ENCODE measurements at places on chromosomes 4 and X.

DNA sequence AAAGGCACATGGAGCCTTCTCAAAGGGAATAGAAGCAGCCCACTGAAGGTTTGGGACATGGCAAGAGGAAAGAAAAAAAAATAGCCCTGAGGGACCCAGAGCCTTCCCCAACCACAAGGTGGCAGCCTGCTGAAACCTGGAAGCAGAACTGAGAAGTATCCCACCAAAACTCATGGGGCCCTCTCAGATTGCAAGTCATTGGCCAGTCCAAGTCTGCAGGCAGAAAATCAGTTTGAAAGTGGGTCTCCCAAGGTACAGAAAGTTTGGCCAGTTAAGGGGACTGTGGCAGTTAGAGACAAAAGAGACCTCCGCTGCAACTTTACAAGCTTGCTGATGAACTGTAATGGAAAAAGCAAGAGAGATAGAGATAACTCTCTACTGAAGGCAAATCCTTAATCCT lies 155.8 kb downstream of the ANTXR2 start:
- no peak overlapping the region for H3K27ac ChIP-seq
- no peak overlapping the region for H3K4me3 ChIP-seq
- H3K4me1 ChIP-seq: no peaks in the 10 kb centered on the region
- H3K36me3 ChIP-seq: no peaks in the 10 kb centered on the region
- peak; percentile 55 for DNase-seq

- DNase-seq: no peak
- H3K36me3 ChIP-seq: no peaks in the 10 kb centered on the region
- no peaks in the 10 kb centered on the region for H3K4me1 ChIP-seq
- peak overlapping the region; percentile 4 for H3K4me3 ChIP-seq
These were observed 113.5 kb upstream of the FAM9A start for GRCh38 chrX:8914681-8915080.

GRCh38 chr4:114025176-114025777 lies 45.8 kb upstream of the ARSJ start:
- no peaks in the 10 kb centered on the region for H3K27me3 ChIP-seq
- H3K36me3 ChIP-seq: no peaks in the 10 kb centered on the region
- H3K4me3 ChIP-seq: no peak overlapping the region
- no peaks in the 10 kb centered on the region for H3K4me1 ChIP-seq
- H3K27ac ChIP-seq: no peak overlapping the region

DNA sequence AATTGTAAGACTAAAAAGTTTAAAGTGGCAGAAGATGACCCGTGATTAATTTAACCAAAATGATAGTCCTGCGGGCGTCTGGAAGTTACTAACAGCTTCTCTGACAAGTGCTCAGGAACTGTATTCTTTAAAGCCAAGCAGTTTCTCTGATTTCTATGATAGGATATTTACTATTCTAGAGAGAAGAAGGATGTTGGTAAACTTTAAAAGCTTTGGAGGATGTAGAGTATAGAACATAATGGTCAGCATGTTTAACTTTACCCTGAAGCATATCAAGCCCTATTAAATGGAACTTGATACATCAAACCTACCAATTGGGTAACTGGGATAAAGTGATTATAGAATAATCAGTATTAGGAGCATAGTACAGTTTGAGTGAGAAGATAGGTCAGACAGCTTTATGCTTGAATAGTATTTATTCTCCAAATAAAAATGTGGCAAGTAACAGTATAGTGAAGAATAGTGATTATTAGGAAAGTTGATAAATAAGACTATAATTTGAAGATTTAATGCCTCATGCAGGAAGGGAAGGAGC lies 1.8 kb downstream of the STIM2 start:
- peaks cover 3% of the 10 kb centered on the region for H3K4me1 ChIP-seq
- DNase-seq: no peak
- no peak overlapping the region for H3K27ac ChIP-seq
- no peaks in the 10 kb centered on the region for H3K36me3 ChIP-seq
- no peak overlapping the region for H3K4me3 ChIP-seq

GRCh38 chrX:23515028-23515427 lies 152.3 kb upstream of the PRDX4 start:
- no peak for DNase-seq
- no peaks in the 10 kb centered on the region for H3K27me3 ChIP-seq
- H3K36me3 ChIP-seq: no peaks in the 10 kb centered on the region
- H3K4me3 ChIP-seq: no peak overlapping the region

DNA sequence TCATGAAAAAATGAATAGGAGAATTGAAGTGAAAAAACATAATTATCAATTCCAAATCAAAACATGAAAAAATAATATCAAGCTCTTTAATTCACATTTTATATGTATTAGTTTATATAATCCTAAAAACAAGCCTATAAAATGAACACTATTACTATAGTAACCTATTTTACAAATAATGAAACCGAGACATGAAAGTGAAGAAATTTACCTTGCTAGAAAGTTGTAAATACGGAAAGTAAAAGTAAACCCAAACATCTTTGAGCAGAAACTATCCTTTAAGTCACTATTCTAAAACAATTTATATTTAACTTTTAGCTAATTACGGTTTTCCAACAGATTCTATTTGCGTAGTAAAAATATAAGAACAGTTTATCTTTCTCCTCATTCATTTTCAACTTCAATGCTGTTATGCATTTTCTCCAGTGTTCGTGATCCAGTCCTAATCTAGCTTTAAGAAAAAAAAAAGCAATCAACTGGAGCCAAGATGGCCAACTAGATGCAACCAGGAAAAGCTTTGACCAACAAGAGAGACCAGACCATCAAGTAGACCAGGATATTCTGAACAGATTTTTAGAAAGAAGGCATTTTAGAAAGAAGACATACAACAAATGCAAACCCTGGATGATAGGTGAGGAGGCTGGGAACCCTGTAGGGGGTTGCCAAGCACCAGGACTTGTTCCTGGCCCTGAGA lies 67.0 kb downstream of the DDX53 start:
- no peak overlapping the region for H3K27ac ChIP-seq
- no peaks in the 10 kb centered on the region for H3K36me3 ChIP-seq
- H3K4me1 ChIP-seq: no peaks in the 10 kb centered on the region
- no peaks in the 10 kb centered on the region for H3K27me3 ChIP-seq

DNA sequence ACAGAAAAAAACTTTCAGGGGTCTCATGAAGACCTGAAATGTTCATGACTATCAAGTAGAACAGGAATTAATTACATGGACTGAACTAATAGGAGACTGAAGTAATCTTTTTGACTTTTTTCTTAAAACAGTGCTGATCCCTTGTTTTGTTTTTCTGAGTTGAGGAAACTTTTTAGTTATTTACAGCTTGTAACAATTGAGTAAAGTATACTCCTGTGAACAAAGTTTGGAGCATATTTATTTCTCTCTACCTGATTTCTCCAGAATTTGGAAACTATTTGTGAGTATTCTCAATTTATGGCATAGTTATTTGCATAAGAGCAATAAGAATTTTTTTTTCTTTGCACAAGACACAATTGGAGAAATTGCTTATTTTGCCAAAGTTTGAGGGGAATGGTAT lies 64.8 kb downstream of the PCDH18 start:
- H3K27me3 ChIP-seq: no peaks in the 10 kb centered on the region
- no peaks in the 10 kb centered on the region for H3K4me1 ChIP-seq

GRCh38 chr4:168685136-168685809 lies 188.4 kb downstream of the PALLD start:
- no peaks in the 10 kb centered on the region for H3K36me3 ChIP-seq
- no peaks in the 10 kb centered on the region for H3K27me3 ChIP-seq
- no peak overlapping the region for H3K4me3 ChIP-seq
- DNase-seq: no peak

- H3K4me1 ChIP-seq: no peaks in the 10 kb centered on the region
- H3K27me3 ChIP-seq: no peaks in the 10 kb centered on the region
- peak; percentile 83 for DNase-seq
- no peaks in the 10 kb centered on the region for H3K36me3 ChIP-seq
- peak overlapping the region; percentile 3 for H3K4me3 ChIP-seq
- no peak overlapping the region for H3K27ac ChIP-seq
These were observed 8.0 kb upstream of the NEUROG2 start for GRCh38 chr4:112523764-112524505.

- peaks cover 2% of the 10 kb centered on the region for H3K4me1 ChIP-seq
- peak overlapping the region; percentile 90 for H3K27ac ChIP-seq
- no peaks in the 10 kb centered on the region for H3K27me3 ChIP-seq
- H3K36me3 ChIP-seq: no peaks in the 10 kb centered on the region
- no peak for DNase-seq
These were observed 238.1 kb downstream of the BMPR1B start for GRCh38 chr4:94995684-94996394.

DNA sequence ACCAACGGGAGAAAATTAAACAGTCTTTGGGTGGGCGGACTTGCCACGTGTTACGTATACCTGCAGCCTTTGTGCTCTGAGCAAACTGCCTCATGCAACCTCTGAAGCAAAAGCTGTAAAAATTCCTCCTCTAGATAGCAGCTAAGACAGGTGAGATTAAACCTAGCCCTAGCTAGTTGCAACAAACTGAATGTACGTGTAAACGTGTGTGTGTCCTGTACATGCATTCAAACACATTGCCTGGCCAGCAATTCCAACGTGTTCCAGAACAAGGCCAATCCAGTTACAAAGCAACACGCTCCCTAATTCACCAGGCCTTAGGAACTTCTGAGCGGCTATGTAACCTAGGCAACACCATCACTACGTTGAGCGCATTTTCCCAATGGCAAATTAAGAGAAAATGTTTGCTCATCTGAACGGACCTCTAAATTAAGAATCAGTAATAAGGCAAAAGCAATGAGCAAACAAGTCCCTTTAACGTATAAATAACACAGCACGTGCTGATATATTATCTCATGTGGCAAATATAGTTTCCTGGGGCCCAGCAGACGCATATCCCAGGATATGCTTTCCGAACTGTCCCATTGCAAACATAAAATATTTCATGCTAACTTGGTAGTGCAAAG lies 792 bp downstream of the PPID start:
- peaks cover 2% of the 10 kb centered on the region for H3K36me3 ChIP-seq
- no peak overlapping the region for H3K27ac ChIP-seq
- H3K27me3 ChIP-seq: no peaks in the 10 kb centered on the region
- peak overlapping the region; percentile 63 for H3K4me3 ChIP-seq
- no peaks in the 10 kb centered on the region for H3K4me1 ChIP-seq

- no peaks in the 10 kb centered on the region for H3K27me3 ChIP-seq
- no peak for DNase-seq
- H3K4me1 ChIP-seq: no peaks in the 10 kb centered on the region
- peaks cover 6% of the 10 kb centered on the region for H3K36me3 ChIP-seq
These were observed 30.0 kb downstream of the PCGF3 start for GRCh38 chr4:735583-735982.

GRCh38 chr4:150127757-150128156 lies 49.5 kb downstream of the DCLK2 start:
- H3K27ac ChIP-seq: no peak overlapping the region
- no peak for DNase-seq
- H3K36me3 ChIP-seq: no peaks in the 10 kb centered on the region
- no peaks in the 10 kb centered on the region for H3K27me3 ChIP-seq
- H3K4me3 ChIP-seq: no peak overlapping the region
- H3K4me1 ChIP-seq: peaks cover 3% of the 10 kb centered on the region

GRCh38 chr4:170256807-170257206 lies 167.1 kb upstream of the AADAT start:
- DNase-seq: no peak
- no peaks in the 10 kb centered on the region for H3K4me1 ChIP-seq
- H3K4me3 ChIP-seq: no peak overlapping the region
- H3K36me3 ChIP-seq: no peaks in the 10 kb centered on the region

DNA sequence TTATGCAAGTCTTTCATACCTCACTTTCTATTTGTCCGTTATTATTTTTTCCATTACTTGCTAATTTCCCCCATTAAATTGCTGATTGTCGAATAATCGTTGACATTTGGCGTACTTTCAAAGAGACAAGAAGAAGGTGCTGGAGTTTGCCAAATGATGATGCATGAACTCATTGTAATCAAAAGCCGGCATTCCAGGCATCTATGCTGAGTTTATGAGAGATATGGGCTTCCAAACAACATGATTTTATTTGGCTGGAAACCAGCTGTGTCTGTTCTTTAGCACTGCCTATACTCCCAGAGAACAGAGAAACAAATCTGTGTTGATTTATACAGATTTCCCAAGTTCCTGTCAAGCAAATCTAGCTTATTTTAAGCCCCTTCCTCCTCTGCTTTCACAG lies 80.8 kb upstream of the RPS6KA3 start:
- no peak overlapping the region for H3K27ac ChIP-seq
- H3K36me3 ChIP-seq: no peaks in the 10 kb centered on the region
- no peaks in the 10 kb centered on the region for H3K4me1 ChIP-seq
- no peak for DNase-seq
- no peak overlapping the region for H3K4me3 ChIP-seq
- H3K27me3 ChIP-seq: no peaks in the 10 kb centered on the region

DNA sequence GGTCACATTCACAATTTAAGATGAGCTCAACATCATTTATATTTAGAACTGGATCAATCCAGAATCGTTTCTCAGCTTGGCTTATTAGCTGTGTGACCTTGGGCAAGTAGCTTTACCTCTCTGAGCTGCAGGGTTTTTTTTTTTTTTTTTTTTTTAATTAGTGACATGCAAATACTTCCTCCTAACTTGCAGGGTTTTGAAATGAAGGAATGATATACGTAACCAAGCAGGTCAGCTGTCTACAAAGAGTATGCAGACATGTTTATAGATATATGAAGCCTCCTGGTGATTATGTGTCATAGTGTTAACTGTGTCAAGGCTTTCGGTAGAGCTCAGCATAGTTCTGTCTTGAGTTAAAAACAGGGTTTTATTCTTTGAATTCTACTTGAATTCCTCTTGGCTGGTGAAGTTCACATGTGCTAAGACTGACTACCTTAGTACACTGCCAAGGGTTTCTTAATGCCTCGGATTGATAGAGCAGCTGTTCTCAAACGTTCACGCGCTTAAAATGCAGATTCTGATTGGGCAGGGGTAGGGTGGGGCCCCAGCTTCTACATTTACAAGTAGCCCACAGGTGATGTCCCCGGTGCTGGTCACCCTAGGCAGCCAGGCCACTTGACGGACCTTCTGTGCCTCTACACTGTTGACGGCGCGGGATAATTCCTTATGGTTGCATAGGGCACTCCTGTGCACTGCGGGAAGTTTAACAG lies 654 bp upstream of the STS start:
- H3K4me1 ChIP-seq: no peaks in the 10 kb centered on the region
- H3K36me3 ChIP-seq: no peaks in the 10 kb centered on the region
- no peak for DNase-seq
- H3K27me3 ChIP-seq: no peaks in the 10 kb centered on the region

DNA sequence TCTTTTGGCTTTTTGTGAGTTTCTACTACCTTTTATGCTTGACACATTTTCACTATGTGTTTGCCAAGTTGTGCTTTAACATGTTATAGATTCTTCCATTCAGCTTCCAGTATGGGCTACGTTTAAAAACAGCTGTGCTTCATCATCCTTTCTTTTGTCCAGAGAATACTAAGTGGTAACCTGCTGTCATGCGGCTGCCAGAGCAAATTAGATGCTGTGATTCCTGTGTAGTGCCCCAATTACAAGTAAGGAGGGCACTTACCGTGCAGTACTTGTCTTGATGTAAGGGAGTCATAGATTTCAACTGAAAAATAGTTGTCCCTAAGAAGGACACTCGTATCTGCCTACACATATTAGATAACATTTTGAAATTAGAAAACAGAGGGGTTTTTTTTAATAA lies 531.8 kb upstream of the GALNTL6 start:
- no peaks in the 10 kb centered on the region for H3K4me1 ChIP-seq
- no peak overlapping the region for H3K4me3 ChIP-seq
- no peaks in the 10 kb centered on the region for H3K27me3 ChIP-seq

GRCh38 chrX:148134578-148134977 lies 153.4 kb downstream of the FMR1NB start:
- no peak for DNase-seq
- no peak overlapping the region for H3K4me3 ChIP-seq
- H3K4me1 ChIP-seq: no peaks in the 10 kb centered on the region
- no peaks in the 10 kb centered on the region for H3K36me3 ChIP-seq

GRCh38 chrX:71954458-71954857 lies 43.8 kb downstream of the NHSL2 start:
- H3K4me1 ChIP-seq: no peaks in the 10 kb centered on the region
- no peak for DNase-seq
- H3K4me3 ChIP-seq: no peak overlapping the region
- H3K27me3 ChIP-seq: no peaks in the 10 kb centered on the region

All from aorta (tissue), 5 donors.